Occipital lobe (tissue), 3 donors: ENCODE measurements at places on chromosomes 1 and 21.

DNA sequence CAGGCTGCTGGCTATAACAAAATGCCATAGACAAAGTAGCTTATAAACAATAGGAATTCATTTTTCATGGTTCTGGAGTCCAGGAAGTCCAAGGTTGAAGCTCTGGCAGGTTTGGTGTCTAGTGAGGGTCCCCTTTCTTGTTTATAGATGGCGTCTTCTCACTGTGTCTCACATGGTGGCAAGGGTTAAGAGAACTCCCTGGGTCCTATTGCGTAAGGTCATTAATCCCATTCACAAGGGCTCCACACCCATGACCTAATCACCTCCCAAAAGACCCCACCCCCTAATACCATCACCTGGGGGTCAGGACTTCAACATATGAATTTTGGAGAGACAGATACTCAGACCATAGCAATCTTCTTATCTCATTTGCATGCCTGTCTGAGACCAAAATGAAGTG is 108.9 kb upstream of the USP25 start:
- no peak for DNase-seq

DNA sequence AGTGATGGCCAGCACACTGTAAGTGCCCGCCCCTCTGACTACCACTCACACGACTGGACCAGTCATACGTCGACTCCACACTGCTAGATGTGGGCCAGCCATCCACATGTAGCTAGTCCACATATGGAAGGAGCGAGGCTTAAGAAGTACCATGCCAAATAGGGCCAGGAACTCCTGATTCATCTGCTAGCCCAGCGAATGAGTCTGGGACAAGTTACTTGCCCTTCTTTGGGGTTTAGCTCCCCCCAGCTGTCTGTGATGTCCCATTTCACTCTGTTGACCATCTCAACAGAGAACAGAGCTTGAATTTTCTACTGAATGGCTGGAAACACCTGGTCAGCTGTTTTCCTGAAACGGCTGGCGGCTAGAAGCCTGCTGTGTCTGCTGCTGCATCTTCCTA is 5.8 kb downstream of the CSRP1 start:
- DNase-seq = no peak

- DNase-seq = no peak
Measured at GRCh38 chr1:85322655-85323054, 46.2 kb upstream of the BCL10 start.

DNA sequence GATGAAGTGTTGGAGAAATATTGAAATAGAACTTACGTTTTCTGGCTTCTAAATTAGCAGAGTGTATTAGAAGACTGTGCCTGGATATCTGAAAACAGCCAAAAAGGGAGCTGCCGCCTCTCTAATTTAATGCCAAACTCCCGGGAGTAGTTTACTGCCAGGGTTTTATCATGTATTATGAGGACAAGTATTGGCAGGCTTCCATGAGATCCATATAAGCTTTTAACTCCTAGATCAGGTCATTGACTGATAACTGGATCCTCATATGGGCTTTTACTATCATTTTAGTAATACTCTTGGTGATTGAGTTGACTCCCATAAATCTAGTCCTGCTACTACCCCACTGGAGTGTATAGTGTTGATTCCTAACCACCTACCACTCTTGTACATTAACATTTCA is 178.4 kb upstream of the CXADR start:
- no peak for DNase-seq

- no peak for DNase-seq
Measured at GRCh38 chr1:37875833-37876232, 16.4 kb upstream of the MTF1 start.

GRCh38 chr1:66521721-66522365 is 12.1 kb upstream of the SGIP1 start:
- no peak for DNase-seq

- DNase-seq = no peak
Measured at GRCh38 chr1:110535985-110536384, 17.0 kb upstream of the KCNA10 start.

GRCh38 chr1:172145231-172145651 is 275.2 kb upstream of the C1orf105 start:
- no peak for DNase-seq

GRCh38 chr1:27403065-27403726 is 10.8 kb downstream of the GPR3 start:
- no peak for DNase-seq

- no peak for DNase-seq
Measured at GRCh38 chr1:208093754-208094719, 150.1 kb downstream of the PLXNA2 start.

DNA sequence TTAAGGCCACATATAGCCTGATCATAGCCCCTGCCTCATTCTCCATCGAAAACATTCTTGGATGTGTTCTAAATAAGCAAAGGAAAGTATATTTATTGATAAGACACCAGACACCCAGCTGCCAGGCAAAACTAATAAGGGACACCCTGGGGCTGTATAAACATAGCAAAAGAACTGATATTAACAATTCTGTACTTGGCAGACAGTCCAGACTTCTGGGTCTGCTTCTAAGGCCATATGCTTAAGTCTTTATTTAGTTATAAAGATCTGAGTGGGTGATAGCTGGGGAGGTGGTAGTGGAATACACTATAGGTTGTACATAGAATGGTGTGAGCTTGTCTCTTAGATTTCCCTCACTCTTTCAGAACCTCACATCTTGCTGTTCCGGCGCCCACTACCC is 3.9 kb downstream of the CKS1B start:
- DNase-seq = no peak

GRCh38 chr1:66282343-66282852 is 251.6 kb upstream of the SGIP1 start:
- no peak for DNase-seq

GRCh38 chr1:213782941-213783672 is 204.7 kb upstream of the PROX1 start:
- DNase-seq = no peak

DNA sequence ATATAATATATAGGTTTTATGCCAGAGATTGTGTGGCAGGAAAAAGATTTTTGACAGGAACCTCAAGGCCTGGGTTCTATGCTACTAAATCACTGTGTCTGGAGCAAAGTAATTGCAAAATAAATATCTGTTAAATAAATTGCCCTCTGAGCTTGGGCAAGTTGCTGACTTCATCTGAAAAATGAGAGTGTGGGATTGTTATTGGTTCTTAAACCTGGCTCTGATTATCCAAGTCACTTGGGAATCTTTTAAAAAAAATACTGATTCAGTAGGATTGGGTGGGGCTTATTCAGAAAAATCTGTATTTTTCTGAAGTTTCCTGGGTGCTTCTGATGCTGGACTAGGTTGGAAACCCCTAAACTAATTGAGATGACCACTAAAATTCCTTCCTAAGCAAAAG is 174.1 kb upstream of the SGIP1 start:
- DNase-seq = no peak

DNA sequence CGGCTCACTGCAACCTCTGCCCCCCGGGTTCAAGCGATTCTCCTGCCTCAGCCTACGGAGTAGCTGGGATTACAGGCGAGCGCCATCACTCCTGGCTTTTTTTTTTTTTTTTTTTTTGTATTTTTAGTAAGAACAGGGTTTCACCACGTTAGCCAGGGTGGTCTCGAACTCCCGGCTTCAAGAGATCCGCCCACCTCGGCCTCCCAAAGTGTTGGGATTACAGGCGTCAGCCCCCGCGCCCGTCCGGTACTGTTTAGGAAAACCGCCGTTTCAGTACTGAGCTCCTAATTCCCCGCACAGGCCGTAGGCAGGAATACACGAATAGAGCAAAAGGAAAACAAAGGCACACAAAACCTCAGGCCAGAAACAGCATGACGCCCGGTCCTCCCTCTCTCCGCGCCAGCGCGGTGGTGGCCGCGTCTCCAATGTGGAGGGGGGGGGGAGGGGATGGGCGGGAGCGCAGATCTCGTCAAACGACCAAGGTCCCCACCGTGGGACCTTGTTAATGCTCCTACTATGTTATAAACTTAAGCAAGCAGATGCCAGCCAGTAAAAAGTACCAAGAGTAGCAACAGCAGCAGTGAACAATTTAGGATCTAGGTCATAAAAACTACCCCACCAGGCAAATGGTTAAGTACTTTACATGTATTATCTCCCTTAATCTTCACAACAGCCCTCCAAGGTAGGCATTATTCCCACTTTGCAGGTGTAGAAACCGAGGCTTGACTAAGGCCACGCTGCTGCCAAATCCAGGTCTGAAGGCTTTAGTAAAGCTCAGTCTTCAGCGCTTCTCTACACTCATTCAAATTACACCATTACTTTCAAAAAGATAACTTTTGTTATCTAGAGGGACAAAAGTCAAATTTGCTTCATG is 648 bp upstream of the ADAR start:
- peak; percentile 34 for DNase-seq

GRCh38 chr1:171588230-171588629 is 33.8 kb upstream of the MYOCOS start:
- DNase-seq = no peak

- no peak for DNase-seq
Measured at GRCh38 chr1:69485616-69486015, 82.1 kb upstream of the LRRC7 start.

DNA sequence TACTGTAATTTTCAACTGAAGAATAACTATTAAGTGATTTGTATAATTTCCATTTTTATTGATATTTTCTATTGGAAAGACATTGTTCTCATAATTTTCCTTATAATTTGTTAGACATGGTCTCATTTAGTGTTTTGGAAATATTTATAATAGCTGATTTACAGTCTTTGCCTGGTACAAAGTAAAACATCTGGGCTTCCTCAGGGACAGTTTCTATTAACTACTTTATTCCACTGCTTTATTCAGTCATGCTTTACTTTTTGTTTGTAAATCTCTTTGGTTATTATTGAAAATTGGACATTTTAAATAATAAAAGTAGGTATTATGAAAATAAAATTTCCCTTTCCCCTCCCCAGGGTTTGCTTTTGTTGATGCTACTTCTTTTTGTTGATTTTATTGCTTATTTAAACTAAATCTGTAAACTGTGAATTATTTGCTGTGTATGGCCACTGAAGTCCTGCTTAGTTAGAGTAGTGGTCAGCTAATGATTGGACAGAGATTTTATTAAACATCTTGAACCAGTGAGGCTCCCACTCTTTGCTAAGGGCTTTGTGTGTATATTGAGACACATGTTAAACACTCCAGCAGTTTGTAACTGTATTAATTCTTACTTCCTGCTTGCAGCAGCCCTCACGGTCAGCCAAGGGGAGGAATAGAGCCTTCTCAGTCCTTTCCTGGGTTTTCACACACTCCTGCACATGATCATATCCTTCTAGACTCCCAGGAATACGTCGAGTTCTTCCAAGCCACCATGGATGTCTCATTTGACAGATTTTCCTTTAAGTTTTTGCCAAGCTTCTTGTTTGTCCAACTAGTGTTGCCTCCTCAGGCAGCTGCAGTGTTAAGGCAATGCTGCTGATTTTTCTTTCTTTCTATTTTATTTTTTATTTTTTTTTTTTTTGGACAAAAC is 994.6 kb upstream of the PRMT6 start:
- no peak for DNase-seq

GRCh38 chr1:152801333-152801732 is 4.8 kb downstream of the LCE1D start:
- no peak for DNase-seq

- no peak for DNase-seq
Measured at GRCh38 chr1:54277451-54278341, 77.7 kb downstream of the MRPL37 start.

DNA sequence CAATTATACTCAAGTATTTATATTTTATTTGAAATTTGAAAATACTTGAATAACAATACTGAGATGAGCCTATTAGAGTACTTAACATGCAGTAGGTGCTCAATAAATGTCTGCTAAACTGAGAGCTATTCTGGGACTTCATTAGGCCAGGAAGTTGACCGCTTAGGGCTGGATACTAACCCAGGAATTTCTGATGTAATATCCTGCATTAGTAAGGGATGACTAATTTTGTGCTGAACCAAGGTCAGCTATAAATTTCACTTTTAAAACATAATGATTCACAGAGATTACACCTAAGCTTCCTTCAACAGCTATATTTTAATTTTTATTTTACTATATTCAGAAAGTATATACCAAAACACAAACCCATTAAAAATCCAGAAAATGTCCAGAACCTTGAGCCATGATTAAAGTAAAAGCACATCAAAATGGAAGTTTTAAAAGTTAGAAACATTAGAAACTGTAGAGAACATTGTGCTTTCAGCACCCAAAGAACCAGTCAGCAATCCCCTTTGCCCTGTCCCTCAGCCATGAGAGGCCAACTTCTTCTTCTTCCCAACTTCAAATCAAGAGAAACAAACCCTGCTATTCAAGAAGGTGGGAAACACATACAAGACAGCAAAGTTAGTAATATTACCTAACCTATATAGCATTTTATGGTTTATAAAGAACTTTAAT is 35.4 kb downstream of the WNT2B start:
- no peak for DNase-seq

DNA sequence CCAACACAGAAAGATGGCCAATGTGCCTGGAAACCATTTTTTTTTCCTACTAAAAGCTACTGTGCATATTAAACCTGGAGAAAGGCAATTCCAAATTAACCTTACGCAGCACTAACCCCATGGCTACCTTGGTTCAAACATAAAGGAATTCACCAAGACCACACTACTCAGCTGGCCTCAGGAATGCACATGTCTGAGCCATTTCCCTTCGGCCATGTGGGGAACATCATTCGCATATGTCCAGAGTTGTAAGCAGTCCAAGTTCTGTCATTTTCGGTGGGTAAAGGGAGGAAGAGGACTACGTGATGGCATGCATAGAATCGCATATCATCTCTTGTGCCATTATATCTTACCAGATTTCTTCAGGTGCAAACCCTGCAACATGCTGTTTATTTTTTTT is 175.4 kb downstream of the NTMT2 start:
- no peak for DNase-seq

GRCh38 chr21:26123012-26123411 is 47.6 kb downstream of the APP start:
- DNase-seq = no peak

- no peak for DNase-seq
Measured at GRCh38 chr21:41932191-41932575, 21.6 kb downstream of the C2CD2 start.

DNA sequence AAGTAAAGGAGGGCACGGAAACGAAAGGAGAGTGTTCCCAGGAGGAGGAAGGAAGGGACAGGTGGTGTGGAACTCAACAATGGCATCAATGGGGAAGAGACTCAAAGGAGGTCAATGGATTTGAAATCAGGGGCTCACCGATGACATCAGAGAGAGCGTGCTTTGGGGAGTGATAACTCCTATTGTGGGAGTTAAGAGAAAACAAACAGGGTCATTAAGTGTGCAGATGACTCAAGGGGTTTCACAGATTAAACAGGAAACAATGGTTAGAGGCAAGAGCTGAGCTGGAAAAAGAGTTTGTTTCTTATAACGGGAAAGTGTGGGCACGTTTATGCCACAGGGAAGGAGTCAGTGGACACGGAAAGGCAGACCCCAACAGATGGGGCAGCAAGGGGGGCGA is 629.1 kb downstream of the SMYD3 start:
- no peak for DNase-seq
